ENCODE measurements at places on chromosomes 7 and 10. TPM values are rescaled to one million over a fixed set of nuclear protein-coding genes. Genes with fewer than 3 reads are reported as not detected.

DNA sequence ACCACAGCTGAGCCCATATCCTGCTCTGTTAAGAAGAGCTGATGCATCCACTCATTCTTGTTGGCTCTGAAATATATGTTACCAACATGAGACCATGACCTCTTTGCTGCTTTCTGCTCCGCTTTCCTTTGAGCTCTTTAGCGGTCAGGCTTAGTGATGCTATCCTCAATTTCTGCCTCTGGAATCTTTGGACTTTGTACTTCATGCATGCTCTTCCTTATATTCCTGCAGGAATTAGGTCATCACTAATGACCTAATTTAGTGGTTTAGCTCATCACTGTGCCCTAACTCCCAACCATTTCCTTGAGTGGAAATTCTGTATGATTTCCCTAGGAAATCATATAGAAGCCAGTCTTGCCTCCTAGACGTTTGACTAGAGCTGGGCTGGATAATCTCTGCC is 119.5 kb downstream of the AOAH start:
- H3K4me3 ChIP-seq: no peak overlapping the region
- H3K4me1 ChIP-seq: no peaks in the 10 kb centered on the region
- H3K36me3 ChIP-seq: no peaks in the 10 kb centered on the region
- no peaks in the 10 kb centered on the region for H3K27me3 ChIP-seq
- H3K27ac ChIP-seq: no peak overlapping the region

DNA sequence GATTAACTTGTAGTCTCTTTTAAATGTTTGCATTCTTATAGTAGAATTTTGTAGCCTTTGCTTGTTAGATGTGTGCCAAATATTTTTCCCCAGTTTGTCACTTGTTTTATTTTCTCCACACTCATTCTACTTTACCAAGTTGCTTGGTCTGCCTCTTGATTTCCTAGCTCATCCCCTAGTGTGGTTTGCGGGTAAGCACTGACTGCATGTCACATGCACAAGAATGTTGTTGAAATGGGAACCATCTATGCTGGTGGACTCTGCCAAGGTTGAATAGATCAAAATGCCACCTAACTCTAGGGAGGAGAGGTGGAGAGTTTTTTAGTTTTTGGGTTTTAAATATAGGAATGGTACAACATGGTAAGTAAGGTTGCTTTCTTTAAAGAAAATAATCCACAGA is 47.6 kb downstream of the FZD1 start:
- no peak overlapping the region for H3K27ac ChIP-seq
- no peaks in the 10 kb centered on the region for H3K27me3 ChIP-seq
- no peak for DNase-seq
- H3K4me1 ChIP-seq: no peaks in the 10 kb centered on the region
- no peaks in the 10 kb centered on the region for H3K36me3 ChIP-seq

DNA sequence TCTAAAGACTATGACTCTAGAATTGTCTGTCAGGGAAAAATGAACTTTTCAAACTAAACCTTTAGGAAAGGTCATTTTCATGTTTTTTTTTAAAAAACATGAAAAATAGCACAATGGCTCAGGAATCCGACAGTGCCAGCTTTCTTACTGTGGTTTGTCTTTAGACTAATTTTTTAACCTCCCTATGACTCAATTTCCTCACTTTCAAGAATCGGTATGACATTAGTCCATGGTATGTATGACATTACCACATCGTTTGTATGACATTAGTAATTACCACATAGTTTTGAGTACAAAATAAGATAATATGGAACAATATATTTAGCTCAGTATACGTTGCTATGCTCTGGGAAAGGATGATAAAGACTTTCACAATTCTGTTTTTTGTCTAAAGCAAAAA is 383.2 kb downstream of the PTPRN2 start:
- H3K4me1 ChIP-seq: no peaks in the 10 kb centered on the region
- H3K4me3 ChIP-seq: no peak overlapping the region
- DNase-seq: no peak

GRCh38 chr7:151856098-151856497 is 20.8 kb downstream of the PRKAG2 start:
- H3K4me1 ChIP-seq: no peaks in the 10 kb centered on the region
- H3K27me3 ChIP-seq: no peaks in the 10 kb centered on the region
- no peak overlapping the region for H3K27ac ChIP-seq
- no peaks in the 10 kb centered on the region for H3K36me3 ChIP-seq
- H3K4me3 ChIP-seq: no peak overlapping the region
- DNase-seq: no peak

GRCh38 chr7:70154521-70155180 is 556.4 kb downstream of the AUTS2 start:
- no peaks in the 10 kb centered on the region for H3K36me3 ChIP-seq
- DNase-seq: no peak
- H3K27ac ChIP-seq: no peak overlapping the region
- no peak overlapping the region for H3K4me3 ChIP-seq
- H3K4me1 ChIP-seq: no peaks in the 10 kb centered on the region
- H3K27me3 ChIP-seq: no peaks in the 10 kb centered on the region

CRYGN gene
- not detected for polyA plus RNA-seq

DNA sequence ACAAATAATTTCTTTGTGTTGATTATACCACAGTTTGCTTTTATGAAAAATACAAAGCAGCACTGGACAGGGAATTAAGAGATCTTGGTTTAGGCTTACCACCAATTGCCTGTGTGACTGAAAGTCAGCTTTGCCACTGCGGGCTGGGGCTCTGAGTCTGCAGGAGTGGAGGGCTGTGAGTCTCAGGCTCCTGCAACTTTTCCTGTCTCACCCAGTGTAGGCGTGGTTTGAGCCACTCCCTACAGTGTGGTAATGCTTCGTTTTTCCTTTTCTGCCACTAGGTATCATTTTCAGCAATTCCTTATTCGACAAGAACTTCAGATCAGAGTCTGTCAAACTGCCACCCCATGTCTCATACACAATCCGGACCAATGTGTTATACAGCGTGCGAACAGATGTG is 180.6 kb downstream of the ABCA13 start:
- H3K36me3 ChIP-seq: no peaks in the 10 kb centered on the region
- H3K27me3 ChIP-seq: no peaks in the 10 kb centered on the region
- H3K4me1 ChIP-seq: no peaks in the 10 kb centered on the region
- no peak overlapping the region for H3K27ac ChIP-seq
- no peak overlapping the region for H3K4me3 ChIP-seq

NEUROG3 gene
- polyA plus RNA-seq: 0.07 TPM

- H3K27me3 ChIP-seq: no peaks in the 10 kb centered on the region
- no peak overlapping the region for H3K27ac ChIP-seq
- H3K4me1 ChIP-seq: peaks cover 10% of the 10 kb centered on the region
- H3K36me3 ChIP-seq: no peaks in the 10 kb centered on the region
- DNase-seq: no peak
Observed at GRCh38 chr10:121753726-121754476, 155.7 kb upstream of the FGFR2 start.

NAT16 gene
- polyA plus RNA-seq: not detected

HABP2 gene
- polyA plus RNA-seq: not detected

DNA sequence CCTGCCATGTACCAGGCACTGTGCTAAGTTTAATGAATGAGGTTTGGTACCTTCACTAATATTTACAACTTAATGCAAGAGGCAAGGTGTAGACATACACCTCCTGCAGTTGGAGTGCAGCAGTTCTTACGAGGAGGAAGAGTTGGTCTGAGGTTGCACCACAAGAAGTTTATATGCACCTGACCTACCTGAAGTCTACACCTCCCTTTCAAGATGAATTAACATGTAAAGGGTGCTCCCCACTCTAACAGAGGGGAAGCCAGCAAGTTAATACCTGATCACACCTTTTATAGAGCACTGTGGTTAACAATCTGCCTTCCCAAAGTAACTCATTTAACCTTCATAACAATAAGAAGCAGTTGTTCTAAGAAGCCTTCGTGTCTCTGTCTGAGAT is 120.0 kb downstream of the LYZL1 start:
- H3K4me1 ChIP-seq: peaks cover 35% of the 10 kb centered on the region
- H3K4me3 ChIP-seq: peak overlapping the region; percentile 62
- peak overlapping the region; percentile 97 for H3K27ac ChIP-seq

TACC2 gene
- polyA plus RNA-seq: 42.0 TPM

- H3K27ac ChIP-seq: no peak overlapping the region
- no peaks in the 10 kb centered on the region for H3K36me3 ChIP-seq
- no peak for DNase-seq
- H3K4me3 ChIP-seq: no peak overlapping the region
- H3K4me1 ChIP-seq: no peaks in the 10 kb centered on the region
- no peaks in the 10 kb centered on the region for H3K27me3 ChIP-seq
Observed at GRCh38 chr7:129405527-129405926, 28.7 kb upstream of the STRIP2 start.

DNA sequence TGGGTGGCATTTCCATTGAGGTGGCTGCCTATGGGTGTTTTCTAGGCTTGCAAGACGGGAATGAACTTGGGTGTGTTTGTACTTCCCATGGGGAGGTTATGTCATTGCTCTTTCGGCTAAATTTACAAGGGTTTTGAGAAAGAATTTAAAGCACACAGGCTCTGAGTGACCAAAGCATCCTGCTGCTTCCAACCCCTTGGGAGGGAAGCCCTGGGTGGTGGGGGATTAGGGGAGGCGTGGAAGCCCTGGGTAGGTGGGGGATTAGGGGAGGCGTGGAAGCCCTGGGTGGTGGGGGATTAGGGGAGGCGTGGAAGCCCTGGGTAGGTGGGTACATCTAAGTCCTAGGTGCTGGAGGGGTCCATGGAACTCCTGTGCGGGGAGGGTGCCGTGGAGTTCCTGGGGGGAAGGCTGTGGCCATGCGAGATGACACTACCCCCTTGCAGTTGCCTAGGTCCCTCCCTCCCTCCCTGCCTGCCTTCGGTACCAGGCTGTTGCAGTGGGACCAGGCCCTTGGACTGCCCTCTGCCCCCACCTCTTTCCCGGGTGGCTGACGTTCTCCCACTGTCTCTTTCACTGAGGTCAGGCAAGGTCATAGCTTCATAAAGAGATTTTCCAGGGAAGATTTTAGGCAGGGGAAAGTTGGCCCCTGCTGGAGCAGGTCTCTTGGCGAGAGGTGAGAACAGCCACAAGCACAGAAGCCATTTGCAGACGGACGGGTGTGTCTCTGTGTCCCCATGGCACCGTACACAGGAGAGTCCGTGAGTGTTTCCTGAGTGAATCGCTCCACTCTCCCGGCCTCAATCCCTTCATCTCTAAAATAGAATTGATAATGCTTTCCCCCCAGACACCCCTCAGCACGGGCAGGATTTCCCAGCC is 19.5 kb downstream of the PRF1 start:
- DNase-seq: no peak
- no peaks in the 10 kb centered on the region for H3K36me3 ChIP-seq
- no peak overlapping the region for H3K4me3 ChIP-seq
- H3K4me1 ChIP-seq: no peaks in the 10 kb centered on the region

DNA sequence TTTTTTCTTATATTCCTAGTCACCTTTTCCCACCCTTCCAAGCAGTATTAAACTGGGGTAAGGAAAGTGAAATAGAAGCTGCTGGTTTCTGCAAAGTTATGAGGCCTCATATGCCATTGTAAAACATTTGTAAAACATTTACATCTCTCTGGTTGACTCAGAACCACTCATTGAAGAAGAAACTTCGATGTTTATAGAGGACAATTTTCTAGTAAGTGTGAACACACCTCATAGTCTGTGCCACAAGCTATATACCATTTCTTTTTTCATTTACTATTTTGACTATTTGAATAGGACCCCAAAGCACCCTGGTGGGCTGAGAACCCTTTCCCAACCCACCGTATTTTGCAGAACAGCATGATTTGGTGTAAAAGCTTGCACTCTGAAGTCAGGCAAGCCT is 12.9 kb upstream of the ITGB1 start:
- H3K36me3 ChIP-seq: no peaks in the 10 kb centered on the region
- no peak overlapping the region for H3K27ac ChIP-seq
- H3K4me3 ChIP-seq: no peak overlapping the region
- H3K4me1 ChIP-seq: no peaks in the 10 kb centered on the region

CH25H gene
- polyA plus RNA-seq: 0.80 TPM

ACTL6B gene
- 2.5 TPM for polyA plus RNA-seq
